ENCODE measurements at places on chromosomes 7 and 10. TPM values are rescaled to one million over a fixed set of nuclear protein-coding genes. Genes with fewer than 3 reads are reported as not detected.

MCM7 gene
- 36.7 TPM for total RNA-seq

GRCh38 chr10:124367414-124367813 is 51.3 kb downstream of the OAT start:
- DNase-seq: no peak

DNA sequence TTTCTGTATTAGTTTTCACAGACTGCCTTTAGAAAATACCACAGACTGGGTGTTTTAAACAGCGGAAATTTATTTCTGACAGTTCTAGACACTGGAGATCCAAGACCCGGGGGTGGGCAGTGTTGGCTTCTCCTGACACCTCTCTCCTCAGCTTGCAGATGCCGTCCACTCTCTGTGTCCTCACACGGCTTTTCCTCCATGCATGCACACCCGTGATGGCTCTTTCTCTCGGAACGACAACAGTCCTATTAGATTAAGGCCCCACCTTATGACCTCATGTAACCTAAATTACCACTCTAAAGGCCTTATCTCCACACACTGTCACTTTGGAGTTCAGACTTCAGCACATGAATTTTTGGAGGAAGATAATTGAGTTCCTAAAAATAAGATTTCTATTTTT is 142.9 kb upstream of the VWC2 start:
- DNase-seq: no peak

- DNase-seq: no peak
These were observed 57.3 kb downstream of the ORC5 start for GRCh38 chr7:104150470-104150869.
